ENCODE measurements at places on chromosomes 5 and 9.
A peak's percentile ranks its signal among the peaks of the same experiment; 100 is the strongest.

GRCh38 chr9:14391620-14392019, 77.7 kb upstream of the NFIB start:
- no peak for DNase-seq

GRCh38 chr9:12054235-12054634, 639.0 kb upstream of the TYRP1 start:
- DNase-seq, result no peak

DNA sequence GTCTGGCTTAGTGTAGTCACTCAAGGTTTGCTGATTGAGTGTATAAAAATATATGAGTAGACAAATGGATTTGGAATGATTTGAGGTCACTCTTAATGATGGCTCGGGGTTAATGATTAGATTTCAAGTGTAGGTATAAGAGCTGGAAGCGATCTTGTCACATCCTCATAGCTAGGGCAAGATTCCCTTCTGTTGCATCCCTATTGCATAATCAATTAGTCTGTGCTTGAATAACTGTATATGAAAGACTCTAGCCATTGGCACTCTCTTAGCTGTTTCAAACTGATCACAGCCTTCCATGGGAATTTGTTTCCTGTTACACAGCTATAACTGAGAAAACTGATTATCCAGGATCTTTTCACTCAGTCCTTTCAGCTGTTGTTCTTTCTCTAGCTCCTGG, 811.6 kb downstream of the TLE4 start:
- no peak for DNase-seq

DNA sequence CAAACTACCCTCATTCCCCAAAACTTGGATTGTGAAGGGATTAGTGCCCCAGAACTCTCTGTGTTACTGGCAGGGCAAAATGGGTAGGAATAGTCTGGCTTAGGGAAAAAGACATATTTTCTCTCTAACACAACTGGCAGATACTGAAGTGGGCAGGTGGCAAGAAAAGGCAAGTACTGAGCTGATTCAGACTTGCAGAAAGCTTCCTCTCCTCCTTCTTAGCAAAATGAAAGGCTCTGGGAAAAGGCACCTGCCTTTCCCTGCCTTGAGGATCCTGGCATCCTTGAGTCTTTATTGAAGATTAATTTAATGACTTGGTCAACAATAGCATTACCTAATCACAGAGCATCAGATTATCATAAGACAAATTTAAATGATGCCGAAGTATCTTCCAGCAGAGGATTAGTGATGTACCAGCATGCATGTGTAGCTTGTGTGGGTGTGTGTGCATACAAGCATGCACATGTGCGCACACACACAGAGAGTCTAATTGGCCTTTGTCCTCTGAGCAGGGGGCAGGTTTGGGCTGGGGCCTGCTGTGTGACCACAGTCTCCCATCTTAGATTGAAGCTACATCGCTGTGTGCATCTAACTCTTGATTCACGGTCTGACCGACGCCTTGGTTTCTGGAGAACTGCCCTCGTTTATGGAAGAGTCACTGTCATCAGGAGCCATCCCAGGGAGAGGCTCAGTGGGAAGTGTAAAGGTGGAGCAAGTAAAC, 294.8 kb downstream of the AOPEP start:
- DNase-seq, result no peak

DNA sequence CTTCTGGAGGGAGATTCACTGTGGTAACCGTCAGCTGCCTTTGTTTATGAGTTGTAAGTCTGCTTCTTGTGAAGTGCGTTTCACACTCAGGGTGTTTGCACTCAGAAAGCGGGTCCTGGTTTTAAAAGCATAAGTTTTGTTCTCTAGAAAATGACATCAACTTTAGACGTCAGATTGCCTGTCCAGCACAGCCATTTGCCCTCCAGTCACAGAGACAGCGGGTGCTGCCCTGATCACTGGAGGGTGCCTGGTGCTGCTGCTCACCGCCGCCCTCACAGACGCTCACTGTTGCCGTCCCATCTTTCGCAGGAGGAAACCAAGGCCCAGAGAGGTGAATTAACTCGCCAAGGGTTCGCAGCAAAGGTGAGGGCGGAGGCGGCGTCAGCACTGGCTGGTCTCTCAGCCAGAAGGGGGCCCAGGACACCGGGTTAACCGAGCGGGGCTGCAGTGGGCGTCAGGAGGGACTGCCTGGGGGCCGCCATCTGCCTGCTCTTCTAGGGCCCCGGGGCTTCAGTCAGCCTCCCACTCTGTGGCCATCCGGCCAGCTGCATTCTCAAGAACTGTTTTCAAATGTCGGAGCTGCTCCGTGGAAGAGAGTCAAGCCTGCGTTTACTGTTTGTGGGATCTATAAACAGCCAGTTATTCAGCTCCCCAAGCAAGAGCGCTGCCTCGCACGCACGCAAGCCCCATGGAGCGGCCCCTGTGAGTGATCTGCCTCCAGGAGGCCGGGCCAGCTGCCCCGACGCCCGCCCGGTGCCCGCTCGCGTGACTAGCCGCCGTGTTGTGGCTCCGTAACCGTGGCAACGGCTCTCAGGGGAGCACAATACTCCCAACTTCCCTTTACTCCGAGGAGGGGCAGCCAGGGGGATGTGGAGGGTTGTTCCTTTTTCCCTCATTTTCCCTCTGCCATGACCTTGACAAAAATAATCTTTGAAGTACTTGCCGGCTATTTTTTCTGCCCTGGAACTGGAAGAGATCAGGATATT, 43.4 kb upstream of the EXOC3 start:
- DNase-seq, result peak; percentile 41

Data from stimulated activated CD4-positive, alpha-beta T cell treated with anti-CD3 and anti-CD28 coated beads, Interleukin-1b, Interleukin-23, amount 100 ng/mL, for 24 hours (primary cell).